Activated naive CD8-positive, alpha-beta T cell treated with anti-CD3 and anti-CD28 coated beads, Interleukin-2, amount 10 ng/mL, durations not matched to agents 7 days and 5 days (primary cell): ENCODE measurements at places on chromosomes 6 and 20. TPM values are rescaled to one million over a fixed set of nuclear protein-coding genes. Genes with fewer than 3 reads are reported as not detected.

Gene BMP6
- not detected for total RNA-seq

Gene HLA-DRB1
- 12.1 TPM for total RNA-seq

Gene FAM162B
- not detected for total RNA-seq

Gene OR2H2
- total RNA-seq = not detected

Gene FRK
- total RNA-seq = 0.06 TPM

Gene LINC00237
- total RNA-seq = 0.33 TPM

Gene BYSL
- 23.1 TPM for total RNA-seq

Gene DUSP15
- not detected for total RNA-seq

Gene CSNK2B
- total RNA-seq = 206 TPM

Gene WFDC2
- total RNA-seq = not detected

Gene TCP11
- total RNA-seq = not detected

Gene CLIC5
- 6.0 TPM for total RNA-seq

Gene CLVS2
- not detected for total RNA-seq

Gene TINAG
- not detected for total RNA-seq

Gene HEY2
- 0.11 TPM for total RNA-seq

Gene PRICKLE4
- not detected for total RNA-seq

Gene TREM2
- 1.9 TPM for total RNA-seq

Gene TRIM31
- not detected for total RNA-seq

Gene HLA-DQB1
- total RNA-seq = 19.0 TPM

Gene MYB
- total RNA-seq = 8.4 TPM

Gene TP53TG5
- not detected for total RNA-seq

Gene HTR1B
- total RNA-seq = not detected

Gene NRSN1
- not detected for total RNA-seq

Gene ADGRB3
- not detected for total RNA-seq

Gene PRR18
- not detected for total RNA-seq

Gene VSX1
- not detected for total RNA-seq

Gene CYP24A1
- total RNA-seq = 0.58 TPM

Gene REM1
- total RNA-seq = not detected

Gene TUBB2B
- not detected for total RNA-seq

Gene MMP24
- total RNA-seq = 0.08 TPM

Gene SLC22A2
- total RNA-seq = not detected

Gene CCN6
- not detected for total RNA-seq

Gene CYP39A1
- total RNA-seq = not detected

Gene COL12A1
- not detected for total RNA-seq

Gene SLC26A8
- not detected for total RNA-seq

Gene SEMG1
- total RNA-seq = not detected

Gene CTCFL
- total RNA-seq = not detected

Gene MOXD1
- not detected for total RNA-seq

Gene HLA-DQA1
- 4.6 TPM for total RNA-seq

Gene SNAI1
- total RNA-seq = 0.75 TPM

Gene VSTM2L
- not detected for total RNA-seq
